Activated T-cell treated with anti-CD3 and anti-CD28 coated beads, Interleukin-2, amount 50 U/mL, for 24 hours (primary cell): ENCODE measurements at places on chromosomes 16 and 17.
A peak's percentile ranks its signal among the peaks of the same experiment; 100 is the strongest.

DNA sequence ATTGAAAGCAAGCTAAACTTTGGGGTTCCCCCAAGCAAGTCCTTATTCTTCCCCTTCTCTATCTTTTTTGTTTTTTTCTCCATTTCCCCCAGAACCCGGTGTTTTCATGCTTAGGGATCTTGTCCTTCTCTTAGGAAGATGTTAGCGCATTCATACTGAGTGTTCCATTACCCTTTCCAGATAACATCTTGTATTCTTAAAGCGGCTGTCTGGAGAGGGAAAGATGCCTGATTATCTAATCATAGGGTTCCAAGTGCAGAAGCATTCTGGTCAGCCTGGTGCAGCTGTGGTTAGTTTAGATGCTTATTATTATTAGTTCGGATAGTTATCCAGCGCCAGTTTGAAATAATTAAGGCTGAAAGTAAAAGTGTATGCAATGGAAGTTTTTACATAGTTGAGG, 2.0 kb downstream of the TOM1L1 start:
- H3K27ac ChIP-seq: no peak overlapping the region
- no peaks in the 10 kb centered on the region for H3K36me3 ChIP-seq
- H3K4me1 ChIP-seq: peaks cover 12% of the 10 kb centered on the region
- peaks cover 45% of the 10 kb centered on the region for H3K27me3 ChIP-seq

DNA sequence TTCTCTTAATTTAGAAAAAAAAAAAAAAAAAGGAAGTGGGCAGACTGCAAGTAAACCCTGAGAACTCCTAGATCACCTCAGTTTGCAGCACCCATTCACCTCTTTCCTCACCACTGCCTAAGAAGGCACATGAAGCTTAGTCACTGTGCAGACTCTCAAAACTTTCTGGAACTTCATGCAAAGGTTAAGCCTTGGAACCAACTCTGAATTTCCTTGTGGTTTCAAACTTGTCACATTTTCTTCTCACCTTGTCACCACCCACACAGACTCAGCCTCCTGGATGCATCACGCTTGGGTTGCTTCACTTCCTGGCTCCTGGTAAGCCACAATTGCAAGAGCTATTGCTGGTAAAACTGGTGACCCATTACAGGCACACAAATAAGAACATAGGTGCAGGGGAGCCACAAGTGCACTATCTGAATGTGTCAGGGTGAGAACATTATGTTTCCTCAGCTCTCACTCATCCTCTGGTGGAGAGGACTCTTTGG, 15.0 kb upstream of the CPD start:
- H3K27me3 ChIP-seq: no peaks in the 10 kb centered on the region
- H3K4me3 ChIP-seq: peak overlapping the region; percentile 21

- no peak for DNase-seq
- H3K27me3 ChIP-seq: no peaks in the 10 kb centered on the region
- H3K4me1 ChIP-seq: peaks cover 6% of the 10 kb centered on the region
- no peak overlapping the region for H3K4me3 ChIP-seq
- peak overlapping the region; percentile 14 for H3K27ac ChIP-seq
- no peaks in the 10 kb centered on the region for H3K36me3 ChIP-seq
These were observed 6.7 kb upstream of the HIGD1B start for GRCh38 chr17:44840936-44841335.

- peaks cover 4% of the 10 kb centered on the region for H3K4me1 ChIP-seq
- no peak for DNase-seq
- no peaks in the 10 kb centered on the region for H3K36me3 ChIP-seq
- H3K27me3 ChIP-seq: peaks cover 4% of the 10 kb centered on the region
- H3K4me3 ChIP-seq: no peak overlapping the region
- H3K27ac ChIP-seq: no peak overlapping the region
These were observed 440.6 kb downstream of the HS3ST3B1 start for GRCh38 chr17:14741491-14741890.

- H3K27me3 ChIP-seq: no peaks in the 10 kb centered on the region
- no peak overlapping the region for H3K27ac ChIP-seq
- H3K4me3 ChIP-seq: no peak overlapping the region
- H3K36me3 ChIP-seq: peaks cover 34% of the 10 kb centered on the region
- no peak for DNase-seq
- H3K4me1 ChIP-seq: peaks cover 58% of the 10 kb centered on the region
These were observed 19.2 kb downstream of the DCUN1D3 start for GRCh38 chr16:20880867-20881502.

DNA sequence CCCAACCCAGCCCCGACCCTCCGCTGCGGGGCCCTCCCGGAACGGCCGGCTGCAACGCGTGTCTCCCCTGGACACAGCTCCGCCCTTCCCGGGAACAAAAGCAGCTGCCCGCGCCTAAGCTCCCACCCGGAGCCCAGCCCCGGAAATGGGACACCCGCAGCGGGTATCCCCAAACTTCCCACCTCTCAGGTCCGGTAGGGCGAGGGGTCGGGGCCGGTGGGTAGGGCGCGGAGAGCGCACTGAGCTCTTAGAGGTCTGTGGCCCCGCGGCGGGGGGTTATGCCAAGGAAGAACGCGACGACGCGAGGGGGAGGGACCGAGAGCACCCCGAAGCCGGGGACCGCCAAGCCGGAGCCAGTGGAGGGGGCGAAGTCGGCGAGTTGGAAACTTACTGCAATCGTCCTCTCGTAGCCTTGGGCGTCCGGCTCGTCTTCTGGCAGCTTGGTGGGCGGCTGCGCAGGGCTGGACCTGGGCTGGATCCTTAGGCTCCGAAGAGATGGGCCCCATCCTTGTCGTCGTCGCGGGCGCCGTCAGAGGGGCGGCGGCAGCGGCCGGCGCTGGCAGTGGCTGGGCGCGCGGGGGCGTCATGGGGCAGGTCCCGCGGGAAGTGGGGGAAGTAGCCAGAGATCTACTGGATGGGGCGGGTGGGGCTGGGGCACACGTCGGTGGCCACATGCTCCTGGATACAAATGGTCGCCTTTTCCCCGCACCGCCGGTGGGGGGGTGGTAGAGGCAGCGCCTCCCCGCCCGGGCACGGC, 6.9 kb downstream of the USP6 start:
- no peaks in the 10 kb centered on the region for H3K36me3 ChIP-seq
- no peak overlapping the region for H3K27ac ChIP-seq
- peaks cover 67% of the 10 kb centered on the region for H3K27me3 ChIP-seq
- H3K4me1 ChIP-seq: peaks cover 3% of the 10 kb centered on the region
- H3K4me3 ChIP-seq: peak overlapping the region; percentile 47

DNA sequence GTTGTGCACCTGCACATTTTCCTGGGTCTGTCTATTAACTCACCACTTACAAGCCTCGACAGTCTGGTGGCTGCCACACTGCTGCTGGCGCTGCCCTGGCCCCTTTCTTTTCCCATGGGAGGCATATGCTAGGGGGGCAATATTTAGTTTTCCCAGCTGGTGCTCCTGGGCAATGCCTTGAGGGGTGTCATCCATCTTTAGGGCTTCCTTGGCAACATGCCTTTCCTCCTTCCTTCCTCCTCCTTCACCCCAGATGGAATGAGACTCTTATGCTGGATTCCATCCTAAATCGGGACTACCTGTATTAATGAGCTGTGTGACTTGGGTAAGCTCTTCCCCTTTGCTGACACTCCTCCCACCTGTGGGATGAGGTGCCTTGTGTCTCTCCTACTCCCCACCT, 64.8 kb upstream of the CDC42EP4 start:
- DNase-seq: no peak
- no peaks in the 10 kb centered on the region for H3K27me3 ChIP-seq
- H3K4me1 ChIP-seq: no peaks in the 10 kb centered on the region

DNA sequence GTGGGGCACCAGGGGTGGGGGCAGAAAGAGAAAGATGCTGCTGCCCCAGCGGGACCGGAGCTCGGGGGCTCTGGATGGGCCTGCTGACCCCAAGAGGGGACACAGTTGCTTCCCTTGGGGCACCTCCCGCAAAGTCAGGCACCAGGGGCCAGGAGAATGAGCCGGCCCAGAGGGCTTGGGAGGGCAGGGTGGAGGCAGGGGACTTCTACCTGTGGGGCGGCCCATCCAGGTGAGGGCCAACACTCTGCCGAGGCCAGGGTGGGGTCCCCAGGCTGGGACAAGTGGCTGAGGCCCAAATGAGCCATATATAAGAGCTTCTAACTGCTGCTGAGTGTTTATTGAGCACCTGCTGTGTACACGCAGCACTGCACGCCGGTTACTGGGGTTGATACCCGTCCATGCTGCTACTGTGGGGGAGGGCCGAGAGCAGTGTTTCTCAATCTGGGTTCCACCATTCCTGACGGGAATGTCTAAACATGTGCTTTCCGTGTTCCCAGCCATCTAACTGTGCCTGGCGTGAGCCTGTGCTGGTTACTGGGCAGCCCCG, 211.7 kb upstream of the GSE1 start:
- no peak for DNase-seq
- H3K27me3 ChIP-seq: no peaks in the 10 kb centered on the region
- no peaks in the 10 kb centered on the region for H3K36me3 ChIP-seq
- H3K4me3 ChIP-seq: no peak overlapping the region
- no peak overlapping the region for H3K27ac ChIP-seq
- peaks cover 2% of the 10 kb centered on the region for H3K4me1 ChIP-seq

DNA sequence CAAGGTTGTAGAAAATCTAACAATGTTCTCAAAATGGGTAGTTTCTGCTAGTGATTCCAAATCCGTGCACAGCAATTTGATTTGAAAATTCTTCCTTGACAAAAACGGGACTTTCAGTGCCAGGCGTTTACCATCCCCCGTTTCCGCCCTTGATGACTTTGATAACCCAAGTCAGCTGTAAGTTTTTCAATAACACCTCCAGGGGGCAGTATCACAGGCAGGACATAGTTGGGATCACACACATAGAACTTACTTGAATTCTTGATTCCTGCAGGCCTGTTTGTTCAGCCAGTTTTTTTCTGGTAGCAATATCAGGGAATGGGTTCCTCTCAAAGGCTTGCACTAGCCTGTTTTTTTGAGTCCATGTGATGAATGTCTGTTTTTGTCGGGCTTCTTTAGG, 5.6 kb downstream of the DUXB start:
- H3K27ac ChIP-seq: no peak overlapping the region
- DNase-seq: no peak
- H3K4me3 ChIP-seq: no peak overlapping the region
- no peaks in the 10 kb centered on the region for H3K36me3 ChIP-seq
- no peaks in the 10 kb centered on the region for H3K4me1 ChIP-seq

GRCh38 chr16:28010671-28011070, 52.8 kb downstream of the GSG1L start:
- H3K4me1 ChIP-seq: no peaks in the 10 kb centered on the region
- no peak overlapping the region for H3K4me3 ChIP-seq
- peaks cover 23% of the 10 kb centered on the region for H3K27me3 ChIP-seq
